ENCODE measurements at places on chromosomes 16 and 17.

GRCh38 chr17:31596382-31597323 lies 205.2 kb downstream of the RAB11FIP4 start:
- no peak for DNase-seq

DNA sequence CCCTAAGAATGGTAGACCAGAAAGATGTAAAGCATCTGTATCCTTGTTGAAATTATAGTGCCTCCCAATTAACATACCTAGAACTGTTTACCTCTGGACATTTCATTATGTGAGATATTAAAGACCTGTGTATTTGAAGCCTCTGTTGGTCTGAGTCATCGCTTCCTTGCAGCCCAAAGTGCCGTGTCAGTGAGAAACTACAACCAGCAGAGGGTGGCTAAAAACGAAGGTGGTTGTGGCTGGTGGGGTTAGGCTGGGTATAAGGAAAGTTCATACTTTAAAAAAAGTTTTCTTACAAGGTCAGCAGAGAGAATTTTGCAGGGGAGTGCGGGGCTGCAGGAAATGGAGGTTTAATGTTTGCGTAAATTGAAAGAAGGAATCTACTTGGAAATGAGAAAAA lies 290.7 kb downstream of the TMEM114 start:
- no peak for DNase-seq

DNA sequence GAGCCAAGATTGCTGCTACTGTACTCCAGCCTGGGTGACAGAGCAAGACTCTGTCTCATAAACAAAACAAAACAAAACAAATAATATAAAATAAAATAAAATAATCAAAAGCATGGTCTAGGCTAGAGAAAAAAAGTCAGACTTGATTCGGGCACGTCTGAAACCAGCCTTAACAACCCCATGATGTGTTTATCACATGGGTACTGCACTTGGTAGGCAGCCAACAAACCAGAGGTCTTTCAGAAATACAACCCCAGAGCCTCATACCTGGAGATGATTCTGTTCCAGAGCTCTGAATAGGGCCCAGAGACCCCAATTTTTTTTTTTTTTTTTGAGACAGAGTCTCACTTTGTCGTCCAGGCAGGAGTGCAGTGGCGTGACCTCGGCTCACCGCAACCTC lies 9.6 kb upstream of the HAPSTR1 start:
- DNase-seq, result no peak

GRCh38 chr16:14196011-14196410 lies 124.9 kb downstream of the MRTFB start:
- no peak for DNase-seq

DNA sequence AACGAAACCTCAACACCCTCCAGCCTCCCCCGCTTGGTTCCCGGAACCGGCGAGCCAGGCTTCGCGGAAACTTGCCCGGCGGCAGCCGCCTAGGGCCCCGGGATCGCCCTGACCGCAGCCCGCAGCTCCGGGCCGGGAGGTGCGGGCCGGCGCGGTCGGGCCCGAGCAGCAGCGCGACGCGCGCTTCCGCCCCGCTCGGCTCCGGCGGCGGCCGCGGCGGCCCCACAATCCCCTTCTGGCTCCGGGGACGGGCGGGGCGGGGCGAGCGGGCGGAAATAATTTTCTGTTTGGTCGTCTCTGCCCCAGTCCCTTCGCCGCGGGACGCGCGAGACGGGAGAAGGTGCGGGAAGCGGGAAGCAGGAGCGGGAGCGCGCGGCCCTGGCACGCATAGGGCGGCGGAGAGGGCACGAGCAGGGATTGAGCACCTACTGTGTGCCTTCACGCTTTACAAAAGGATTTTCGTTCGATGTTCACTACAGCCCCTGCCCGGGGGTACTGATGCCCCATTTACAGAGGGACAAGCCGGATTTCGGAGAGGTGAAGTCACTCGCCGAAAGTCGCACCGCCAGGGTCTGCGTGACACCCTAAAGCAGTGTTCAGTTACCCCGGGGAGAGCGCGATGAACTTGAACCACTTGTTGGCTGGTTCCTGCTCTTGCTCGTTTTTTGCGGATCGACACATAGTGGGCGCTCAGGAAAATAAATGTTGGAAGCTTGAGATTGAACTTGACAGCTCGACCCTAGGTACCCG lies 2.7 kb upstream of the MLLT6 start:
- DNase-seq, result peak; percentile 69

DNA sequence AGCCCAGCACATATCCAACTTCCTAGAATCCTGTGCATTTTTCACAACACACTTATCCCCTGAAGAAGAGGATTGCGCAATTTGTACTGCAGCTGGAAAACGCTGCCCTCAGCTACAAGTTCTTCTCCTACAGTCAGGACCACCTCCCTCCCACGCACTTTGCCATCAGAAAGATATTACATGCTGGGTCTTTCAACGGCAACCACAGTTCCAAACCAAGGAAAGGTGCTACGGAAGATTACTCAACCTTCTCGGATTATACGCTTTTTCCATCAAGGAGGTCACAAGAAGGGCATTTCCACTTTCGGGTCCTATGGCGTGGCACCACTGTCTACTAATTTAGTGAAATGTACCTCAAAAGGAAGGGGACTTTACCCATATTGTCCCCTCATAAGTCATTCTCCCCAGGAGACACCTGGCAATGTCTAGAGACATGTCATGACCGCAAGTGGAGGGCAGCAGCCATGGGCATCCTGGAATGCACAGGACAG lies 35.2 kb downstream of the USP7 start:
- DNase-seq, result no peak

DNA sequence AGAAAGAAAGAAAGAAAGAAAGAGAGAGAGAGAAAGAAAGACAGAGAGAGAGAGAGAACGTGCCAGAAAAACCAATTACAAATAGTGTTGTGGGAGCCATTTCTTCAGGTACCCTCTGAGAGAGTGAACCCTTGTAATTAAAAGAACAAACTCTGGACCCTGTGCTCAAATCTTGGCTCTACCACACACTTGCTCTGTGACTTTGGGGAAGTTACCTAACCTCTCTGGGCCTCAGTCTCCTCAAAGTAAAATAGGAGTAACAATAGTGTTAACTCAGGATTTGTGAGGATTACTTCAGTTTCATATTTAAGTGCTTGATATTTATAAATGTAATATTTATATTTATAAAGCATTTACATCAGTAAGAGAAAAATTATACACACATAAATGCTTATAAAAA lies 139.8 kb downstream of the GSG1L start:
- DNase-seq, result no peak

- no peak for DNase-seq
These were observed 3.1 kb downstream of the ALOX15B start for GRCh38 chr17:8041979-8042378.

DNA sequence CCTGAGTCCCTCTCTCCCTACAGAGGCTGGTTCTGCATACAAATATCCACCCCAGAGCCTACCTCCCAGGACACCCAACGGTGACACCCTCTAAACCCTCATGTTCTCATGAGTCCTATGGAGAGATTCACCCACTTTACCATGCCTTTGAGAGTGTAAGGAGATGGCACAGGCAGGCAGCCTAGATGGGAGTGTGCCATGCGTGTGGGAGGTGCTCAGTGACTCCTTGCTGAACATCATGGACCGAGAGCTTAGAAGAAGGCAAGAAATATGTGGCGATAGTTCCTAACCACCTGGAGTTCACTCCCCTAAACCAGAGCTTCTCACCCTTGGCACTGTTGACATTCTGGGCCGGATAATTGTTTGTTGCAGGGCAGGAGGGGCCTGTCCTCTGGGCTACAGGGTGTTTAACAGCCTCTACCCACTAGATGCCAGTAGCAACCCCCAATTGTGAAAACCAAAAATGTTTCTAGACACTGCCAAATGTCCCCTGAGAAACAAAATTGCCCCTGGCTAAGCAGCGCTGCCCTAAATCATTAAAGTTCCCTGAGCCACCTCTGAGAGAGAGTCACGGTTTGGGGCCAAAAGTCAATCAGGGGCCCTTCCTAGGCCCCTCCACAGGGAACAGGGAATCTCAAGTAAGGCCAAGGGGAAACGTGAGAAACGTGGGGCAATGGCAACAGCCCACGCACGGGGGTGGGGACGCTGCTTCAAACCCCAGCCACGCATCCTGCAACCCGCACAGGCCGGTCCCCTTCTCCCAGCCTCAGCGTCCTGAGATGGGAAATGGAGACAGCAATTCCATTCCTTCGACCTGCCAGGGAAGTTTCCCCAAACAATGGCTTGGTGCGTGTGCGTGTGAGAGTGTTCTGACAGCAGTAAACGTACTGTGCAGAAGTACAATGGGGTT lies 66.8 kb downstream of the C16orf78 start:
- no peak for DNase-seq

DNA sequence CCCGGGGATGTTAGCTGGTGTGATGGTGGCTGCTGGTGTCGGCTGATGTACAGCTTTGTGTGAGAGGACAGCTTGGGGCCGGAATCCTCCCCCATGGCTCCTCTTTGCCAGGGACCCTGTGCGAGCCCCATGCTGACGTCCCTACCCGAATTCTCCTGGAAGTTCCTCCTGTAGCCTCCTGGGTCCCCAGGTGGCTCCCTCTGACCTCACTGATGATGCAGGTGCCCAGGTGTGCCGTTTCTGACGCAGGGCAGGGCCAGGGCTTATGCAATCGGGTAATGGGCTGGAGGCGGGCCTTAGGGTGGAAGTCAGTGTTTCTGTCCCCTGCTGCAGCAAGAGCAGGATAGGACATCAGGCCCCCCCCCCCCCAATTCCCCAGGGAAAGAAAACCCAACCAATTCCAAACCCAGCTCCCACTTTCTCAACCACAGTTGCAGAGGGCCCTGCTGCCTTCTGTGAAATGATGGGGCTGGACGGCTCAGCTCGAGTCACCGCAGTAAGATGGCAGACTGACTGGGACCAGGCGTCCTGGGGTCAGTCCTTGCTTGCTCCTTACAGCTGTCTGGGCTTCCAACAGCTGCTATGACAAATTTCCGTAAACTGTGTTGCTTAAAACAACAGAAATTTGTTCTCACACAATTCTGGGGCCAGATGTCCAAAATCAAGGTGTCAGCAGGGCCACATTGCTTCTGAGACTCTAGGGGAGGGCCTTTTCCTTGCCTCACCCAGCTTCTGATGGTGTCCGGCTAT lies 139.0 kb upstream of the PLCG2 start:
- no peak for DNase-seq

DNA sequence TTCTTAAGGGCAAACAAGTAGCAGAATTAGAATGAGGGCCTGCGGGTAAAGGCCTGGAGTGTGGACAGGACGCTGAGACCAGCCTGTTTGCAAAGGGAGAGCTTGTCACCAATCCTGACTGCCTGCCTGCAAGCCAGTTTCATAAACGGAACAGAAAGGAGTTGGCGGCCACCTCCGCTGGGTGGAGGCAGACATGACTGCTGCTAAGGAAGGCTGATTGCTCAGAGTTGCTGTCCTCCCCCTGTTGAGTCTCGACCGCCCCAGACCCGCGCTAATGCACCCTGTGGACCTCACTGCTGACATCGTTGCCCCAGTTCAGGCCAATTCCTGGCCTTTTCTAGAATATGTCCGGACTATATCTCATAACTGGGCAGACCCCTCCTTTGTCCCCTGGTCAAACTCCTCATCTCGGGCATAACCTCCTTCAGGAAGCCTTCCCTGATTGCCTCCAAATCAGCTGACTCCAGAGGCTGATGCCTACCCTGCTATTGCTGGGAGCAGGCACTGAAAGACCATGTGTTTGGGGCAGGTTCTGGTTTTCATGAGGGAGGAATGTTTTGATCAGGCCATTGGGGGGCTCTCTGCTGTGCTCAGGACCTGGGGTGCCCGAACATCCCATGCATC lies 153.0 kb upstream of the CIBAR2 start:
- no peak for DNase-seq

DNA sequence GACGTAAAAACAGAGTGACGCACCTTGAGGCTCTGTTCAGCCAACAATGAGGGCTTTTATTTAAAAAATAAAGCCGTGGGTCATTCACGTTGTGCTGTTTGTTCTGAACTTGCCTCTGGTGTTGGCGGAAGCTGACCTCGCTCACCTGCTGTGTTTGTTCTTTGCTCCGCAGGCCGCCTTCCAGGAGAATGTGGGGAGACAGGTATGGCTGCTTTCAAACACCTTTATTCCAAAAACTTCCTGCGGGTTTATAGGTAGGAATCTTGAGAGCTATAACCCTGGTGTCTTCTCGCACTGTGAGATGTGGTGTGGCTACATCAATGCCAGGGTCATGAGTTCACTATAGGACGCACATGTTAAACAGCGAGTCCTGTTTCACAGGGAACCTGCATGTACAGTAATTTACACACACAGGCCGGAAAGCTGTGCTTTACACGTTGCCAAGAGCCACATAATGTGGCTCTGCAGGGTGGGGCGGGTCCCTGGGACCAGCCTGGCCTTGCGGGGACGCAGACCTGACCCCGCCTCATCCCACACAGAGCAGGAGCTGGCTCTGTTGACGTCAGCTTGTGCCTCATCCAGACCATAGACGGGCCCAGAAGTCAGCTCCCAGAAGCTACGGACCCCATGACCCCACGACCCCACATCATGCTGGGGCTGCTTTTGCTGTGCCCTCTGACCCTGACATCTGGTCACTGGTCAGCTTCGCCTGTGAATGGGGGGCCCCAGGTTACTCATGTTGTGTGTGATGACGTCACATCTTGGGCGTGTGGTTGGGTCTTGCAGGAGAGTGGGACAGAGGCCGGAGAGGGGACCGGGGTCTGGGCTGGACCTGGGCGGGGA lies 49.9 kb upstream of the ZNF750 start:
- no peak for DNase-seq

DNA sequence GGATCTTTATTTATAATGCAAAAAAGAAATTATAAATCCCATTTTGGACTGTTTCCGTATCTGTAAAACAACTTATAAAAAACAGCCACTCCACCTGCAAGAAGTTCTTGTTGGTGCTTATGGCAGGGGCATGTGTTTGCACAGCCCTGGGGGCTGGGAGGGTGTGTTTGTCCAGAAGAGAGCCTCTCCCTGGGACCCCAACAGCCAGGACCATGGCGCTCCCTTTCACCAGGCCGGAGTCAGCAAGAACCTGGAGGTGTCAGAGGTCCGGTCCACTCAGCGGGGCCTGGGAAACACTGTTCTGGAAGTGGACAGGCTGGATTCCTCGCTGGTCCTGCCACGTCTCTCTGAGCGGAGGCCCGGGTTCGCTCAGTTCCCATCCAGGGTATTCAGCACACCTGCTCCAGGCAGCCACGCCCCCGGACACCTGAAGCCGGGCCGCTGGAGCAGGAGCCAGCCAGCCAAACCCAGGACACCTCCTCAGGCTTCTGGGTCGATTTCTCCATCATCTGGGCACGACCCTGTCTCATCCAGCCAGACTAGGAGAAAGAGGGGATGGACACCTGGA lies 18.9 kb upstream of the GINS2 start:
- DNase-seq, result no peak
